ENCODE measurements at places on chromosomes 2 and 18. TPM values are rescaled to one million over a fixed set of nuclear protein-coding genes. Genes with fewer than 3 reads are reported as not detected.
A peak's percentile ranks its signal among the peaks of the same experiment; 100 is the strongest.

Gene UPP2
- total RNA-seq = not detected

Gene CCDC68
- total RNA-seq = not detected

- H3K36me3 ChIP-seq = no peaks in the 10 kb centered on the region
- H3K4me3 ChIP-seq = no peak overlapping the region
- H3K27ac ChIP-seq = peak overlapping the region; percentile 40
- peaks cover 4% of the 10 kb centered on the region for H3K4me1 ChIP-seq
- H3K27me3 ChIP-seq = no peaks in the 10 kb centered on the region
Observed at GRCh38 chr18:9731380-9731779, 23.3 kb downstream of the RAB31 start.

DNA sequence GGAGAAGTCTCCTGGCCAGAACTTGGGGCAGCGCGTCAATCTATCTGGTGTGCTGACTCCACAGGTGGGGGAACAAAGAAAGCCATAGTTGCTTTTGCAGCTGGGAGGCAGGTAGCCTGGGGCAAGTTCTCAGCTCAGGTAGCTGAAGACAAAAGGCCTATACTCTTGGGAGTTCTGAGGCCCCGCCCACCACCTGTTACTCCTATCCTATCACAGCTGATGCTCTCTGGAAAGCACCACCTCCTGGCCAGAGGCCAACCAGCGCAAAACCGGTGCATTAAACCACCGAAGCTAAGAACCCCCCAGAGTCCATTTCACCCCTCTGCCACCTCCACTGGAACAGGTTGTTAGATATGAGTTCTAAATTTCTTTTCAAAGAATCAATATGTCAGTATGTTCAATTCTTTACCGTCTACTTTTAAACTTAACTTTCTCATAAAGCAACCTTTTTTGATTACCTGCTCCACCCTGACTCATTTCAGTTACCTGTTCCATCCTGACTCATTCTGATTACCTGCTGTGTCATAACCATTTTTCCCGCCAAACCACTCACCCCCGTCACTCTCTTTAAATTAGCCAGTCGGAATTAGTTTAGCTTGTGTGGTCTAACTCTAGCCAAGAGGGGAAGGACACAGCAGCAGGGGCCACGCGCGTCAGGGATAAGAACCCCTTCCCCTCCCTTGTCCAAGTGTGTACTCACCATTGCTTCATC is 43.4 kb downstream of the UPP2 start:
- H3K4me1 ChIP-seq = no peaks in the 10 kb centered on the region
- H3K27me3 ChIP-seq = no peaks in the 10 kb centered on the region
- DNase-seq = no peak
- H3K4me3 ChIP-seq = no peak overlapping the region
- H3K27ac ChIP-seq = no peak overlapping the region
- H3K36me3 ChIP-seq = no peaks in the 10 kb centered on the region

DNA sequence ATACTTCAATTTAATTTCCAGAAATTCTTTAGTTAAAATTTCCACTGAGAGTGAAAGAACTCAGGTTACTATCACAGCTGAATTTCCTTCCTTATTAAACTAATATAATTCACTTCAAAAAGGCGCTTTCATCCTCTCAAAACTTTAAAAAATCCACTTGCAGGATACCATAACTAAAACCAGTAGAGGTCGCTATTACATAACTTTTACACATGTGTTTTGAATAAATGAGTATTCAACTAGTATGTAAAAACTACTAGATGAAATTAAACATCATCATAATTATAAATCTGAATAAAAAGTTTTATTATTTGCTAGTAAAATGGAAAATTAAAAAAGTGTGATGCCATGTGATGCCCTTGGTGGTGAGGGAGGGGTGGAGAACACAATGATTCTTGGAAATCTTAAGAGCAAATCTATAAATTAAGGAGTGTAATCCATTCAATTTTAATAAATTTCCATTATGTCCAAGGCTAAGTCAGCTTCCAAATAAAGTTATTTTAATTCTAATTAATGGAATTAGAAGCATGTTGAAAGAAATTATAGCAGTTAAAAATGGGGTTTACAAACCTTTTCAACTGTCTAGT is 61.4 kb downstream of the SOS1 start:
- no peak overlapping the region for H3K27ac ChIP-seq
- H3K4me1 ChIP-seq = peaks cover 7% of the 10 kb centered on the region
- H3K27me3 ChIP-seq = no peaks in the 10 kb centered on the region
- no peak for DNase-seq
- no peak overlapping the region for H3K4me3 ChIP-seq

DNA sequence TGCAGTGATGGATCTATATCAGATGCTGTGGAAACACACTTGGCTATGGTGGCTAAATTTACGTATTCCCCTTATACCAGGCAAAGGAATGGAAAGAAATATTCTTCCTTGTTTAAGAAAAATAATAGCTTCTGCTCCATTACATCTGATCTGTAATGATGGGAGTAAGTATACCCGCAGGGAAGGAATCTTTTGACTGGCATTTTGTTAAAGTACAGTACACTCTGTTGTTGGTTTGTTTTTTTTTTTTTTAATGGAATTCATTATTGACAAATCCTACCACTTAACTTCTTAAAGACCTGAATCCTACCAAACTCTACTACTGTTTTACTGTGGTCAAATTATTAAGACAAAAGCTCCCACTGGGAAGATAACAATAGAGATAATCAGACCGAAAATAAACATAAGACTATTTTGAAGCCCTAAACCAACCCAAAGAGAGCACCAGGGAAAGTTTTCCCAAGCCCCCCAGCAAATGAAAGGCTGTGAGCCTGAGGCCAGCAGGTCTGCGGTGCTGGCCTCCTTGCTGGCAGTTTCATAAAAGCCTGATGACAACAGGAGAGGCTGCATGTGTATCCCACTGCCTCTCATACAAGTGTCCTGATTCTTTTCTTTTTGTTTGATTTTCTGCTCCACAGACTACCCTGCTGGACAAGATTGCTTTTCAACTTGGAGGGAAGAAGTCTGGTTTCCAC is 101.0 kb downstream of the SLC25A12 start:
- peaks cover 62% of the 10 kb centered on the region for H3K4me1 ChIP-seq
- DNase-seq = no peak
- H3K4me3 ChIP-seq = no peak overlapping the region
- H3K27me3 ChIP-seq = no peaks in the 10 kb centered on the region
- no peaks in the 10 kb centered on the region for H3K36me3 ChIP-seq

Data from neural crest cell (in vitro differentiated cells).